A549 treated with GW870086 at 1 μM for 4 hours (cell line): ENCODE measurements at places on chromosomes 12 and 14. TPM values are rescaled to one million over a fixed set of nuclear protein-coding genes. Genes with fewer than 3 reads are reported as not detected.

Gene EEA1
- 2.5 to 7.7 TPM (median 5.3 TPM) in 5 replicates for total RNA-seq

Gene ADAM21
- total RNA-seq, result 0.05 to 0.06 TPM (median 0.05 TPM) in 3 of 5 replicates, not detected in the others

Gene BCAT1
- 10.4 to 14.9 TPM (median 12.2 TPM) in 5 replicates for total RNA-seq

Gene MDP1
- total RNA-seq, result 28.4 to 32.8 TPM (median 30.6 TPM) in 5 replicates

Gene MMP14
- 0.45 to 0.86 TPM (median 0.57 TPM) in 5 replicates for total RNA-seq
